Stimulated activated CD8-positive, alpha-beta memory T cell treated with anti-CD3 and anti-CD28 coated beads, Interleukin-2, amount 100 ng/mL, for 1 hour (primary cell): ENCODE measurements at places on chromosomes 13 and 19.

GRCh38 chr13:42396901-42397655 lies 125.1 kb downstream of the AKAP11 start:
- DNase-seq, result no peak

DNA sequence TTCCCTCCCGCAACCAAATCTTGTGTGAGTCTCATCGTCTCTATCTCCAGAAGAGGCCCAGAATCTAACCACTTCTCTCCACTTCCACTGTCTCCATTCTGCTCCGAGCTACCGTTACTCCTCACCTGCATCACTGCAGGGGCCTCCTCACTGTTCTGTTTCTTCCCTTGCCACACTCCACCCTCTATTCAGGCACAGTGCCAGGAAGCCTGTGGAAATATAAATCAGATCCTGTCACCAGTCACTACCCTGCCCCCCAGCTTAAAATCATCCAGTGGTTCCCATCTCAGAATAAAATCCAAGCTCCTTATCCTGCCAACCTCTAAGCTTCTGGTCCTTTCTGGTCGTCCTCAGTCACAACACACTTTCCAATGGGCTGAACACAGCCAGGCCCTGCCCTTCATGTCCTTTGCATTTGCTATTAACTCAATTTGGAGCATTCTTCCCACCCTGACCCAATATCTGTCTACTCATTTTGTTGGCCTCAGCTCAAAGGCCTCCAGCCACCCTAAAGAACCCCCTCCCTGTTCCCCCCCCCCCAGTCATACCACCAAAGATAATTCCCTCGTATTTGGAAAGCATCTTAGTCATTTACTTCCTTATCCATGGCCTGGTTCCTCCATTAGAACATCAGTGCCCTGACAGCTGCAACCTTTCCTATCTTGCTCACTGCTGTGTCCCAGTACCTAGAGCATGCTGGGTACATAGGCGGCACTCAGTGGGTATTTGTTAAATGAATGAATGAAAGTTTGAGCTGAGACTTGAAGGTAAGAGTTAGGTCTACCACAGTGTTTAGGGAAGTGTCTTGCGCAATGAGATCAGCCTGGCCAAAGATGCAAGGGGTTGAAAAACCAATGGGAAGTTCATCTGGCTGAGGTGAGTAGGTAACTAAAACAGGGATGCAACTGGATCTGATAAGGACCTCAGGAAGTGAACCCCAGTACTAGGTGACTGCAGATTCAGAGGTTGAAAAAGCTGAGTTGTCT lies 24.4 kb downstream of the ZNF175 start:
- no peak for DNase-seq

DNA sequence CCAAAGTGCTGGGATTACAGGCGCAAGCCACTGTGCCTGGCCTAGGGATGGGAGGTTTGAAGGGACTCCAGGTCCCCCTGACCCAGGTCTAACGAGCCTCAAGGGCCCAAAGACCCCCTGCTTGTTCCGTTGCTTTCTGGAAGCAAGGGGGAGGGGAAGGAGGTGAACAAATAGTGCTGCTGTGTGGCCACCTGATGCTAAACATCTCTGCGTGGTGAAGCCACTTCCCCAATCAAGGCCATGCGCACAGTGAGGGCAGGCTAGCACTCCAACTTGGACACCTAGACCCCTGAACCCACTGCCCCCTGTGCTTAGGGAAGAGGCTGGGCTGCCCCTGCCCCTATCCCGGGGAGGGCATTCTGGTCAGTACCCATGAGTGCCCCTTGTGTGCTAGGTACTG lies 24.0 kb downstream of the CARM1 start:
- no peak for DNase-seq

DNA sequence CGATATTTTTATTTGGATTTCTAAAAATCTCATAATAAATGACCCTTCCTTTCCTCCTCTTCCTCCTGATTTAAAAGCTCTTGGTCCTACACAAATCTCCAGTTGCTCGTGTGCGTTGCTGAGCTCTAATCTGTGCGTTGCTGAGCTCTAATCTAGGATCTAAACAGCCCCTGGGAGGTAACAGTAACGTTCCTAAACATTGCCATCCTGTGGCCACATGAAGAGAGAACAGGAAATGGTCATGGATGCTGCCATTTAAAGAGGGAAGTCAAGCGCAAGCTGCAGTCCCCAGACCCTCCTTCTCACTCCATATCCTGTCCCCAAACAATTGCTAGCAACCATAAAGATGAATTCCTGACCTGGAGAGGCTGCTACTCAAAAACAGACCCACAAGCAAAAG lies 170.8 kb downstream of the NUFIP1 start:
- DNase-seq, result no peak

GRCh38 chr13:109990296-109990695 lies 203.9 kb upstream of the IRS2 start:
- DNase-seq, result no peak

DNA sequence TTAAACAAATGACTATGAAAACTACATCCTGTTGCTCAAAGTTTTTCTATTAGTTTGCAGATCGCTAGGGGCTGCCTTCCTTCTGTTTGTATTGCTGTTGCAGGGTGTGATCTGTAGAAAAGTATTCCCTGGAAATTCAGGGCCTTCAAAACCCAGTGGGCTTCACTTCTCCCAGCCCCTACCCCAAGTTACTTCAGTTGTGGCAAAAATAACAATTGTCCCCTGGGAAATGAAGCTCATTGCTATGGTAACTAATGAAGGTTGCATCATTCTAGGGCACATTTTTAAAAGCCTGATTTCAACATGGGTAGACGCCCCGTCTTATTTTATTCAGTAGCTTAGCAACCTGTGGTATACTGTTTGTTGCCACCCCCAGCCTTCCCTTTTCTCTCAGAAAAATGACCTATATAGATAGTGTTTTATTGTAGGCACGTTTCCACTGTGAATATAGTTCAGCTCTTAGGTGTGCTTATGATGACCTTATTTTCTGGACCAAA lies 60.9 kb downstream of the WDFY2 start:
- no peak for DNase-seq

GRCh38 chr13:97148894-97149293 lies 73.2 kb upstream of the MBNL2 start:
- no peak for DNase-seq

GRCh38 chr19:32630338-32630737 lies 44.6 kb downstream of the ANKRD27 start:
- DNase-seq, result no peak

- no peak for DNase-seq
These were observed 216 bp downstream of the SH2D3A start for GRCh38 chr19:6767081-6767356.

DNA sequence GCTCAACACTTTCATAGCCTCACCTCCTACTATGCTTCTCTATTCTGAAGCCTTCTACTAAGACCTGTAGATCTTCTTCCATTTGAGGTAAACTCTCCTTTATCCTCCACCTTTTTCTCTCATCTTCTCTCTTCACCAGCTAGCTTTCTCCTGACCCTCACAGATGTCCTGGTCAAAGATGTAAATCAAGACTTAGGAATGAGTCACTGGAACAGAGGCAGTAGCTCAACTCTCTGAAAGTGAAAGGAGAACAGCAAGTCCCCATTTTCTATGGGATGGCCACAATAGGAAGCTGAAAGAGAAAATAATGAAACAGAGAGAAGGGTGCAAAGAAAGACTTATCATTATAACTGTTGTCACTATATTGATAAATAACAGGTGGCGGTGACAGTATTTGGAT lies 86.1 kb upstream of the DOCK9 start:
- no peak for DNase-seq

- DNase-seq, result no peak
These were observed 4.3 kb downstream of the RUVBL2 start for GRCh38 chr19:48997972-48998371.

GRCh38 chr19:11338121-11338520 lies 1.3 kb downstream of the RAB3D start:
- DNase-seq, result no peak

DNA sequence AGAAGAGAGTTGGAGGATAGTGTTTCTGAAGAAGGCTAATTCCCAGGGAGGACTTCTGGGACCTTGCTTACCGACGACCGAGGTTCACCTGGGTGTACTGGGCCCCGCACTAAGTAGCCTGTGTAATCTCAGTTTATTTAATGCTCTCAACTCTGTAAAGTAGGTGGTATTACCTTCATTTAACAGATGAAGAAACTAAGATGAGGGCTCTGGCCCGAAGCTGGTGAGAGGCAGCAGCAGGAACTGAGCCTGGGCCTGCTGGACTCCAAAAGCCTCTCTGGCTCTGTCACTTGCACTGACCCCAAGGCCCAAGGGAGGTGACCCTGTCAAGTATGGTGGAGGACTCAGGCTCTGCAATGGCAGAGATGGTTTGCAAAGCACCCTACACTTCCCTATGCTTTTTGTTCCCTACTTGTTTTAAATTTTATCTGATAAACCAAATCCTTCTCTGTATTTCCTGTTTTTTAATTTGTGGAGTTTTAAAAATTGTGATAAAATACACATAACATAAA lies 50.6 kb downstream of the GGACT start:
- DNase-seq, result no peak

DNA sequence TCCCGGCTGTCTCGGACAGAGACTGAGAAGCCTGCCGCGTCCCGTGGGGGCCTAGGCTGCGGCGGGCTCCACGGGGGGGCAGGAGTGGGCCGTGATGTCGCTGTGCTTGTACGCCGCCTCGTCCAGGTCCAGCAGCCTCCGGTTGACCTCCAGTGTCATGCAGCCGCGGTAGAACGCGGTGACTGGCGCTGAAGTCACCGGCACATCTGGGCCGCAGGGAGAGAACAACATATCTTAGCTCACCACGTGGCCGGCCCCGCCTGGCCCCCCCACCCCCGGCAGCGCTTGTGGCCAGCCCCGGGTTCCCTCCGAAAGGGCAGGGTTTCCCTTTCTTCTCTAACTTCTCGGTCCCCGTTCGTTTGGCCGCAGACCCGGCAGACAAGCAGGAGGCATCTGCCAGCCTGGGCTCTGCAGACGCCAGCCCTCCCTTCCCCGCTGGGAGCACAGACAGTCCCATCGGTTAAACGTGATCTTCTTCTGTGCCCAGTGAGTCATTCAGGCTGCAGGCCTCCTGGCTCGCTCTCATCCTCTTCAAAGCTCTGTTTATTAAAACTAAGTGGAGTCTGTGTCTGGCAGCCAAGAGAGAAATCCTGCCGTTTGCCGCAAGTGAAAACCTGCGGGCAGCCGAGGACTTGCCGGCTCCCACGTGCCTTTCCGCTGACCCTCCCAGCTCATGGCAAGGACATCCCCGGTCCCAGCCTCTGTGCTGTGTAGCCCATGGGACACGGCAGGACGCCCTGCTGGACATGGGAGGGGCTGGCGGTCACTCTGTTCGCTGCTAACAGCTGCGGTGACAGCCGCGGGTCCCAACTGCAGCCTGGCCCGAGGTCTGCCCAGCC lies 42.8 kb downstream of the GAS6 start:
- no peak for DNase-seq

- DNase-seq, result no peak
These were observed 28.6 kb upstream of the MIR17HG start for GRCh38 chr13:91318886-91319285.

DNA sequence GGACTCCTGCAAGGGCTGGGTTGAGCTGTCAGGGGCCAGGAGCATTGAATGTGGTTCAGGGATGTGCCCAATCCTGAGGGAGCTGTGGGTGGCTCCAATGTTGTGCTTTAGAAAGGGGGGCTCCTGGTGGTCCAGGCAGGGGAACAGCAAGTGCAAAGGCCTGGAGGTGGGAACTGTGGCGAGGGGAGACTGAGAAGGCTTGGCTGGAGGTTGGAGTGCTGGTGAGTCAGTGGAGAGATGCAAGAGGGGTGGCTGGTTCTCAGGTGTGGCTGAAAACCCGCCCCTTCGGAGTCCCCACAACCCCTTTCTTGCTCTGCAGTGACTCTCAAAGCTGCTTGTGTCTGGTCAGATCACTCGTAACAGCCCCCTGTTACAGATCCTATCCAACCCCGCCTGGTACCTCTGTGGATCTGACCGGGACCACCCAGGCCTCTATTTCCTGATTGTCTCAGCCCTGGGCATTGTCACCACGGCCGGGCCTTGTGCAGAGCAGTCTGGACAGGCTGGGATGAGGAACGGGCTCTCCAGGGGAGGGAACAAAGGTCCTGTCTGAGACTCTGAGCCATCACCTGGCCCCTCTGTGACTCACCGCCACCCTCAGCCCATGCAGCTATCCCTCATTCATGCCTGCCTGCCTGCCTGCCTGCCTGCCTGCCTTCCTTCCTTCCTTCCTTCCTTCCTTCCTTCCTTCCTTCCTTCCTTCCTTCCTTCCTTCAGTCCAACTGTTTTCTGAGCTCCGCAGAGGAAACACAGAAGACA lies 1.4 kb upstream of the KCNN1 start:
- DNase-seq, result no peak

DNA sequence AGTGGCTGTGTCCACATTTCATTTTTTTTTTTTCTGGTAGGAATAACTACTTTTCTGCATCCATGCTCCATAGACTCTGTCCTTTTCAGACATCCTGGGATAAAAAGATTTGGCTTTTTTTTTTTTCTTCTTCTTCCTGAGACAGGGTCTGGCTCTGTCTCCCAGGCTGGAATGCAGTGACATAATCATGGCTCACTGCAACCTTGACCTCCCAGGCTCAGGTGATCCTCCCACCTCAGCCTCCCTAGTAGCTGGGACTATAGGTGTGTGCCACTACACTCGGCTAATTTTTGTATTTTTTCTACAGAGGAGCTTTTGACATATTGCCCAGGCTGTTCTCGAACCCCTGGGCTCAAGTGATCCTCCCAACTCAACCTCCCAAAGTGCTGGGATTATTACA lies 4.1 kb upstream of the ICAM3 start:
- no peak for DNase-seq

DNA sequence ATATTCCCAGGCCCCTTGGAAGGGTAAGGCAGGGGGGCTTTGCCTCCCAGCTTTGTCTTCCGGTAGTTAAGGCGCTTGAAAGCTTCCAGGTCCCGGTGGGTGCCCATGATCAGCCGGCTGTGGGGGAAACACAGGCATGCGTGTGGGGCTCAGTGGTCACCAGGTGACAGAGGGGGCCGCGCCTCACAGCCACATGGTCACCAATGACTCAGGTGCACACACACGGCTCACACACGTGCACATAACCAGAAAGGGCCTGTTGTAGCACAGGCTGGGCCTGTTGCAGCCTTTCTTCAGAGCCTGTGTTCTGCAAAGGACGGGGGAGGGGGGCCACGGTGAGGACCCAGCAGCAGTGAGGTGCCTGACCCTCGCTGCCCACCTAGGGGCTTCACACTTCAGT lies 5.9 kb downstream of the NANOS3 start:
- DNase-seq, result no peak

GRCh38 chr19:37329686-37330085 lies 41.2 kb upstream of the ZNF527 start:
- no peak for DNase-seq

DNA sequence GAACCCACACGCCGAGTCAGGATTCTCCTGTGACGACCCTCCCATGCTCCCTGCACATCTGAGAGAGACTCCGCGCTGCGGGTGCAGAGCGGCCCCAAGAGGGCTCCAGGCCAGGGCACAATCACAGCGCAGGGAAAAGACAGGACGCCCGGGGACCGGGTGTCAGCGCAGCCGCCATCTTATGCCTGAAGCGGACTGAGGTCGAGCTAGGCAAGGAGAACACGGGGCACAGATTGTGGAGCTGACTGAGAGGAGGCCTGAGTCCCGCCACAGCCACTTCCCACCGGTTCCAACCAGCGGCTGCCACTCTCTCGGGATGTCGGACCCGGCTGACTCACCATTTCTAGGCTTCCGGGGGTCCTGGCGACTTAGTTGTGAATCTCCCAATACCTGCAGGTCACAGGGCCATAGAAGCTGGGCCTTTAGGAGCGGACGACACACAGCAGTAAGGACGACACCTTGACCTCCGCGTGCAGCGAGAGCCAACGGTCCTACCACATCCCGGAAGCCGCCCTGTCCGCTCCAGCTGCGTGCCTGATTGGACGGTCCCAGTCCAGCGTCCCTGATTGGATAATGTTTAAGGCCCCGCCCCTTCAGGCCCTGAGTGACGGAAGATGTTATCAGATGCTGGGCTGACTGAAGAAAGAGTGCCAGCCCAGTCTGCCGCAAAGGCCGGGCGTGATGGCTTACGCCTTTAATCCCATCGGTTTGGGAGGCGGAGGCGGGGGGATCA lies at the start of gene ZNF728:
TSS of gene ZNF728 (minus strand) at position 487 of the 733 bp plus-strand sequence. CDS start at position 341, 146 bp downstream.
- DNase-seq, result no peak
